Foreskin keratinocyte (primary cell): ENCODE measurements at places on chromosomes 2 and 18. TPM values are rescaled to one million over a fixed set of nuclear protein-coding genes. Genes with fewer than 3 reads are reported as not detected.

The HOXD13 gene
- total RNA-seq: not detected in 2 replicates

The CNDP1 gene
- total RNA-seq: not detected in 2 replicates

The ZNF892 gene
- 7.7 and 8.7 TPM in 2 replicates for total RNA-seq

The ERFE gene
- total RNA-seq: 0.28 and 0.75 TPM in 2 replicates

GRCh38 chr18:63199743-63200241, 119.8 kb downstream of the BCL2 start:
- peak; percentile 11 for DNase-seq

GRCh38 chr2:239824046-239824694, 201.0 kb downstream of the NDUFA10 start:
- peak; percentile 10 for DNase-seq

DNA sequence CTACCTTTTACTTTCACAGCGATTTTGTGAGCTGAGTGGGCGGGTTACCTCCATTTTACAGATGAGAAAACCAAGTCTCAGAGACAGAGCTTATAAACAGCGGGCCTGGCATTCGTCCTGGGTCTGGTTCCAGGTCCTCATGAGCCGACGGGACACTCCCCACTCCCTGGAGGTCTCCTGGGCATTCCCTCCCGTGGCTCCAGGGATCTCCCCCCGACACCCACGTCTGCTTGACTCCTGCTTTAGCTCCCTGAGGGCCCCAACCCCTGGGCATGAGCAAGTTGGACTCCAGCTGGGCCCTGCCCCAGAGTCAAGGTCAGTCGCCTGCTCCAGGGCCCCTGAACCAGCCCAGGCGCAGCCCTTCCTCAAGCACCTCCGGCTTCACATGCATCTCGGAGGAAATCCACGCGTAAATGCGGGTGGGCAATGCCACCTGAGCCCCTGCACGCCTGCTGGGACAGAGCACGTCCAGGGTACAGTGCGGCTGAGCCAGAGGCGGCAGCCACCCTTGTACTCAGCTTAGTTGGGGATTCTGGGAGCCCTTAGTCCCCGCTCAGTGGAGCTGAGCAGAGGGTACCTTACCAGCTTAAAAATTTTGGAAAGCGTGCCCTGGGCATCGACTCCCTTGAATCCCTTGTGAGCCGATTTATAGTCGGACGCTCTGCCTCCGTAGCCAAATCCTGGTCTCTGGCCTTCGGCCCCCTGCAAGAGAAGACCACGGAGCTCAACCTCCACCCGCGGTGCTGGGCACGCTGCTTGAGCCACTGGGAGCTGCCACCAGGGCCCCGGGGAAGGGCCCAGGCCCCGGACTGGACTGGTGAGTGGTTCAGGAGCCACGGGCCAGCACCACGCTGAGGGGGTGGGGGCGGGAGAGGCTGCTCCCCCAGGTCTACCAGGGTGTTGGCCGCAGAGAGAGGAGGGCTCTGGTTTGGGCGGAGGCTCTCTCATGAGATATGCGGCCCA, 148.1 kb downstream of the MBP start:
- no peak for DNase-seq

GRCh38 chr2:217839073-217839749, 163.6 kb downstream of the TNS1 start:
- no peak for DNase-seq

GRCh38 chr2:203909974-203910373, 26.6 kb upstream of the ICOS start:
- no peak for DNase-seq

DNA sequence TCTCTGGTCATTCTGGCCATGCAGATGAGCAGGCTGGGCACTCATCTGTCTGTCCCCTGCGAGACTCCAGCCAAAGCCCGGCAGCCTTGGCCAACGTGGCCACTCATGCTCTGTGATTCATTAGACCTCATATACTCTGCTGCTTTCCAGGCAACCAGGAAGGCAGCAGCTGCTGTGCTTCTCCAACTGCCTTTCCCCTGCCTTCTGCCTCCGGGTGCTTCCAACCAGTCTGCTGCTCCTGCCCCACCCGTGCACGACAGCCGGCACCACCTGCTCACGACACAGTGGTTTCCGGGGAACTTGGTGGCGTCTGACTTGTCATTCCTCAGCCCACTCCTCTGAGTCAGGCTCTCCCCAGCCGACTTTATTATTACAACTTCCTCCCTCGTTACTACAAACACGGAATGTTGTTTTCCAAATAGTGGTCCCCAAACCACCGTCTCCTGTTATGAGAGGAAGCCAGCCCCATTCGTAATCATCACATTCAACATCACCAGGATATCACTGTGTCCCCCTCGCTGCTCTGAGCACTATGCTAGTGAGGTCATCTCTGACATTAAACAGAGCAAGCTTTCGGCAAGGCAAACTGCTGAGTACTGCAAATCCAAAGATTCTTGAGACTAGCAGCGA, 392.4 kb downstream of the ALK start:
- DNase-seq: no peak

- no peak for DNase-seq
These were observed at the start of gene SULT1C4 for GRCh38 chr2:108377815-108378630. Gene SULT1C4 (plus strand): TSS chr2:108377954. CDS start chr2:108378338, 384 bp downstream.

DNA sequence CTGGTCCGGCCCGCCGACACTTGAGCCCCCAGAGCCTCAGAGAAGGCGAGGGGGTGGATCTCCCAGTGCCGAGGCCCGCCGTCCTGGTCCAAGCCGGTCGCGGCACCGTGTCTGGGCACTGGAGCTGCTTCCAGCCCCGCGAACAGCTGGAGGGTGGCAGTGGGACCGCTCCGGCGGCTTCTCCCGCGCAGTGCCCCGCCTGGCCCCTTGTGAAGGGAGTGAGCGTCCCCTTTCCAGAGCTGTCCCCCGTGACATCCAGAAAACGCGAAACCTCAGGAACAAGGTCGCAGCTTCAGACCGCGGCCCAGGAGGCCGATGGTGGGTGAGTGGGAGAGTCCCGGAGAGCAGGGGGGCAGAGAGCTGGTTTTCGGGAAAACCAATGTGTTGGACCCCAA, 579 bp upstream of the EMX1 start:
- no peak for DNase-seq

GRCh38 chr2:167336213-167336612, 447.9 kb downstream of the XIRP2 start:
- no peak for DNase-seq

DNA sequence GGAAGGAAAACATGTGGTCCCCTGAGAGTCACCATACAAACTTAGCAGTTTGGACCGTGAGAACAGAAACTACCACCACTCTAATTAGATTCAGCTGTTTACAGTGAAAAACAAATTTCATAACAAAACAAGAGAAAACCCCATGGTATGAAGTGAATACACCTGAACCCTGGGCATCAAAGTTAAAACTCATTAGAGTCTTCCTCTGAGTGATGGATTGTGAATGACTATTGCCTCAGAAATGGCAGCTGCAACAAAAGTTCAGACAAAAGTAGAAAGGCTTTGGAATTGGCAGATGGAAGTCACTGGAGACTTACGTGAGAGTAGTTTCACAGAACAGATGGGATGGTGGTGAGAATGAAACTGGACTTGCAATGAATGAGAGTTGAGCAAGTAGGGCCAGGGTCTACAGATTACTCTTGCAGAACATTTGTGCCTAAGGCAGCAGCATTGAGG, 98.0 kb downstream of the AAK1 start:
- DNase-seq: no peak

DNA sequence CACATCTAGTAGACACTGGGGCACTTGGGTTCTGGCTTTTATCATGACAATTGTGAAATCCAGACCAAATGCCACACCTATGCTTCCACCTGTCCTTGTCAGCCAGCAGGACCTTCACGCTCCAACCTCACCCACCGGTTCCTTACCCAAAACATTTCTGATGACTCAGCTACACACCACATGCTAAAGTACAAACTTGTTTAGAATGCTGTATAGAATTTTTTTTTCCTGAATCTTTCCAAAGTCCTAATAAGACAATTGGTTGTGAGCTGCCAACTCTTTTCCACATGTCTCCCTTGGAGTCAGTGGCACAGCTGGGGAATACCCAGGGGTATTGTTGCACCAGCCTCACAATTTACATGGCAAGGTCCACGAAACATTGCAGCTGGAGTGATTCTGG, 75.5 kb upstream of the LPIN2 start:
- peak; percentile 36 for DNase-seq

DNA sequence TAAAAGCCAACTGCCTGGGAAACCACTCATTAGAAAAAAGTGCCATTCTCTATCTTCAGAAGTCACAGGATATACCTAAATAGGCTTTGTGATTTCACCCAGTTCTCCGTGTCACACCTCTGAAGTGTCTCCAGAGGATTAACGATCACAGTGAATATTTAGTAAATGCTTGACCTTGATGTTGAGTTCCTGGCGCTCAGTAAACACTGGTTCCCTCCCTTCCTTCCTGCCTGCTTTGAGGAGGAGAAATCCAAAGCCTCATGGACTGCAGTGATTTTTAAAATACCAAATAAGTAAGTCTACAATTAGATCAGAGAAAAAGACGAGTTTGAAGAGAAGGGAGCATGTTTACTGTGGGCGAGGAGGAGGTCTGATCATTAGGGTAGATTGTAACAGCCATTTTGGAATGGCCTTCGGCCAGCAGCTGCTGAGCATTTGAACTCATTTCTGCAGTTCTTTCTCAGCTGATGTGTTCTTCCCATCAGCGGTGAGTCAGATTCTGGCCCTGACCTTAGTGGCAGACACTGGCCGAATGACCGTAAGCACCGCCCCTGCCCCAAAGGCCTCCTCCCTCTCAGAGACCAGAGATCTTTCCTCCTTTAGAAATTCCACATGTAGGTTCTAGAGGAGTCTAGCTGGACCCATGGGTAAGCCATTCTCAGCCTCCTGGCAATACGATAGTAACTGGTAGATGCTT, 62.1 kb upstream of the SLC16A14 start:
- no peak for DNase-seq

- no peak for DNase-seq
These were observed 422.9 kb upstream of the ST6GAL2 start for GRCh38 chr2:107308835-107309234.

- no peak for DNase-seq
These were observed 53.8 kb downstream of the CTAGE1 start for GRCh38 chr18:22363867-22364463.

DNA sequence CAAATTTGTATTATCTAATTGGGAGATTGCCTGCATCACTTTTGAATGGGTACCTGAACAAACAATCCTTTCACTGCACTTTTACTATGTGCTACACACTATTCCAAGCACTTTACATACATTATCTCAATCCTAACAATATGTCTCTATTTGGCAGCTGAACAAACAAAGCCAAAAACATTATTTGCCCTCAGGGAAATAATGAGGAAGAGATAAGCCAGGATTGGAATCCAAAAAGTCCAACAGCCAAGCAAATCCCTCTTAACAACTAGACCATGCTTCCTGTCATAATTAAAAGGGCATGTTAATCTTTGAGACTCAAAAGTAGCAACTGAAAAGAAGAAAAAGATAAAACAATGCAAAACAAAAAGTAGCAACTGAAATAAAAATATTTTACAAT, 32.1 kb downstream of the RPRD1A start:
- DNase-seq: no peak

DNA sequence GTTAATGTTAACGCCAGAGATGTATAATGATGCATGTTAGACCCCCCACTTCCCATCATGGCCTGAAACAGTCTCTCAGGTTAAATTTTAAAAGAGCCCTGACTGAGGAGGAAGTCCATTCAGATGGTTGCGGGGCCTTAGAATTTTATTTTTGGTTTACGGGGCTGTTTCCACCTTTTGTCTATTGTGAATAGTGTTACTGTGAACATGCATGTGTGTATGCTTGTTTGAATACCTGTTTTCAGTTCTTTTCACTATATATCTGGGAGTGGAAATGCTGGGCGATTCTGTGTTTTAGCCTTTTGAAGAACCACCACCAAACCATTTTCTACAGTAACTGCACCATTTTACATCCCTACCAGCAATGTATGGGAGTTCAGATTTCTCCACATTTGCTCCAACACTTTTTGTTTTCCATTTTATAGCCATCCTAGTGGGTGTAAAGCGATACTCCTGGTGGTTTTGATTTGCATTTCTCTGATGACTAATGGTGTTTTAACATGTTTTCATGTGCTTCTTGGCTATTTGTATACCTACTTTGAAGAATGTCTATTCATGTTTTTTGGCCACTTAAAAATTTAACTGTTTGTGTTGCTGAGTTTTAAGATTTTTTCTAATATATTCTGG, 133.0 kb downstream of the MYO3B start:
- peak; percentile 64 for DNase-seq

DNA sequence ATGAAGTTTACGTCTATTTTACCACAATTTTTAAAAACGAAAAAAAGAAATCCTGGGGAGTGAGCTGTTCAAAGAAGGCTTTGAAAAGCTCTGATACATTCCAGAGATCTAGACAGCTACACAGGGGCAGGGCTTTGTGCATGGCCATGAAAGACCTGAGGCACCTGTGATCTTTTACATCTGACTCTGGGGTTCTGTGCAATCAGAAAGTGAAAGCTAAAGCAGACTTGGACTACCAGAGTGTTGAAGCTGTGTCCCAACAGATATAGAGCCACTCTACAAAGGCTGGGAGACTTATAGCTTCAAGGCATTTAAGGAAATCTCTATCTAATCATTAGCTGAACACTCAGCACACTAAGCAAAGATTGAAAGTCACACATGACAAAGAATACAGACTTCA, 34.1 kb downstream of the PARD6G start:
- DNase-seq: no peak

GRCh38 chr18:68543344-68543743, 171.6 kb downstream of the TMX3 start:
- no peak for DNase-seq

DNA sequence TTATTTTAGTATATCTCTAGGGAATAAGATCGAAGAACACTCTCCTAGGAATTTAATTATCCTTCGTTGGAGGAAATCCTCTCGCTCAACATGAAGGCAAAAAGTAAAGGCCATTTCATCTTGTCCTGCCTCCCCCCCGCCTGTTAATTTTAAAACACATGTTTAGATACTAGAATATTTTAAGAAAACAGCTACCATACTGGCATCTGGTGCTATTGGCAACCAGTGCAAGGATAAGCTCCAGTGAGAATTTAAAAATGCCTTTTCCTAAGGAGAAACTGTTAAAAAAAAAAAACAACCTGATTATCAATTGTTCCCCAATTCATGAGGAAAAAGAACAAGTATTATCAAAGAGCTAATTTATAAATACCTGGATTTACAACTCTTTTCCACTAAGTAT, 864.7 kb downstream of the NRXN1 start:
- no peak for DNase-seq
